Stimulated activated CD4-positive, alpha-beta T cell treated with anti-CD3 and anti-CD28 coated beads, Interleukin-2, amount 100 ng/mL, for 24 hours (primary cell): ENCODE measurements at places on chromosomes 6 and 20.

- no peak for DNase-seq
These were observed 119.3 kb downstream of the F13A1 start for GRCh38 chr6:6201200-6201599.

GRCh38 chr6:137490006-137490905, 3.9 kb downstream of the OLIG3 start:
- no peak for DNase-seq

DNA sequence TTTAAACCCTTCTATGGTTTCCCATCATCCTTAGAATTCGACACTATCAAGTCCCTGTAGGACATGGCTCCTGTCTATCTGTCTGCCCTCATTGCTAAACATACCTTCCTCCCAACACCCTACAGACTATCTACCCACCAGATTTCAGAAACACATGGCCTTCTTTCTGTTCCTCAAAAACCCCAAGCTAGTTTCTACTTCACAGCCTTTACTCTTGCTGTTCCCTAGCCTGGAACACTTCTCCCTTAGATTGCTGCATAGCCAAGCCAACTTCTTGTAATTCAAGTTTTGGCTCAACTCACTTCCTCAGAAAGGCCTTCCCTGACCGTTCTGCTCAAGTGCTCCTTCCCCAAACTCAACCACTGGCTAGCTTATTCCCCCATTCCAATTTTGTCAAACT, 156.2 kb downstream of the BTBD9 start:
- no peak for DNase-seq

GRCh38 chr6:114997813-114998292, 655.0 kb upstream of the HS3ST5 start:
- no peak for DNase-seq
